ENCODE measurements at places on chromosomes 6 and 20.

DNA sequence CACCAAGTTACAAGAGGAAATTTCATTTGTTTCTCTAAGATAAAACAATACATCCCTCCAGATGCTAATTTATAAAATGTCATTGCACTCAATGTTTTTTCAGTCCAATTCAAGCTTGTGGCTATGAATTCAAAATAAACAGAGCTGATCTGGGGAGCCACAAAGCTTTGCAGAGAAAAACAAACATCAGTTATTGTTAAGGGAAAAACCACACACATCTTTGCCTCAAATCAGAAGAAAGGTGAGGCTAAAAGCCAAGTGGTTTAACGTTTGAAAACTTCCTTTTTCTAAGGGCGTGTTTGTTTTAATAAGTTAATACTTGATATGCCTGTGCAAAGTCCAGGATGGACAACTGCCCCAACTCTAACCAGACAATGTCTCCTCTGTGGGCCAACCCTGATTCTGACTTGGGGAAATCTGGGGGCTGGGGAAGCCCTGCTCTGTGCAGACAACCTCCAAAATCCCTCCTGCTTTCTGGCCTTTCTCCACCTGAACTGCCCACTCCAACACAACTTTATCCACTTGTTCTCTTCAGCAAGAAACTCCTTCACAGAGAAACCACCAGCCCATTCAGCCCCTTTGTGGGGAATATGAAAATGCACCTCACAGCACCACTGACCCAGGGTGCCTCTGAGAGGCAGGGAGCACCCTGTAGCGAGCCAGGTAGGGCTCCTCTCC lies 44.6 kb upstream of the NT5E start:
- DNase-seq = no peak

- DNase-seq = no peak
Measured at GRCh38 chr6:63066055-63066704, 145.1 kb upstream of the FKBP1C start.

DNA sequence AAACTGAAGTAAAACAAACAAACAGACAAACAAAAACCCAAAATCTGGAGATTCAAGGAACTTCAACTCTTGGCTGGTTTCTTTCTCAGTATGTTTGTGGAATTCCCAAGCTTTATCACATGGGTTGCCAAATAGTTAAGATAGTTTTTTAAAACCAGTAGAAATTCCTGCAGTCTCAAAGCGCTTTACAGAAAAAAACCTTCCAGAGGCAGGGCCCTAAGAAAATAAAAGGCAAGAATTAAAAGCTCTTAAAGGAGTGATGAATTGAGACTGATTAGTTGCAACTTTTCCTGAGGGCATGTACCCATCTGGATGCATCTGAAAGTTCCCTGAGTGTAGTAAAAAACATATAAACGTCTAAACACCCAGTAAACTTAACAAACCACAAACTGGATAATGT lies 25.9 kb upstream of the PTCHD4 start:
- DNase-seq = no peak

GRCh38 chr20:63056236-63057170 lies 49.7 kb upstream of the BHLHE23 start:
- DNase-seq = peak; percentile 58

- DNase-seq = no peak
Measured at GRCh38 chr20:49519777-49520359, 37.4 kb upstream of the KCNB1 start.

- no peak for DNase-seq
Measured at GRCh38 chr20:2558581-2559278, 22.4 kb downstream of the TMC2 start.
